CMK (cell line): ENCODE measurements at places on chromosomes 5 and 9.

DNA sequence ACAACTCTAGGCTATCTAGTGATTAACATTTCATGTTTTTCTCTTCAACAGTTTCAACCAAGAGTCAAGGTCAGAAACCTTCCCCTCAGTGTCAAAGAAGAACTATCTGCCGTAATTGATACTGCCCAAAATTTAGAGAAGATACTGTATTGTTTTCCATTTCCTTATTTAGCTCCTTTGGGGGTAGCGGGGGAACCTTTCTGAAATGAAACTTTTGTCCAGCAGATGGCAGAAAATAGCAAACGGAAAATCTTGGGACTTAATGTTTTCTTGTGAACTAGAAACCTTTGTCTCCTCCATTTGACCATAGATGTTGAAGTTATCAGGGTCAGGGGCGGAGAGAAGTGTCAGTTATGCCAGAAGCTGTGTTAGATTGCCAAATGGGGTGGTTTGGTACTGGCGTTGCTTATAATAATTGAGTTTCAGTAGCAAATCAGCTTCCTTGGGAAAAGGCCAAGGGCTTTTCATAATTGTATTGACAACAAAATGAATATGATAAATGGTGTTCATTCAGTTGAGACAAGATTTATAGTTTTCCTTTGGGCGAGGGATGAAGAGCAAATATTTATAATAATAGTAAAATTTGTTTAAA is 101.7 kb upstream of the TLX3 start:
- DNase-seq: no peak

- DNase-seq: no peak
Measured at GRCh38 chr9:20356403-20357036, 265.8 kb downstream of the MLLT3 start.

GRCh38 chr9:86734771-86735170 is 212.5 kb downstream of the GAS1 start:
- DNase-seq: no peak

- no peak for DNase-seq
Measured at GRCh38 chr5:112923148-112923917, 1.3 kb upstream of the REEP5 start.

DNA sequence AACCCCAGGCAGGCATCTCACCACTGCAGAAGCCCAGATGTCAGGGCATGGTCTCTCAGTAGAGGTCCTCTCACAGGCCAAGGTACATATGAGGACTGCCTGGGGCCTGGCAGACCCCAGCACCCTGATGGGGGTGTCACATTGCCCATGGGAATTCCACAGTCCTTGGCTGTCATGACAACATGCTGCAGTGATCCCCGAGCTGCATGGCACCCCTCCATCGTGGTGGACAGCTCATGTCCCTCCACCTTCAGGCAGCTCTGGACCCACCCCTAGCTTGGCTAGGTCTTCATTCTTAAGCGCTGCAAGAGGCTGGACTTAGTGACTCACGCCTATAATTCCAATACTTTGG is 74.1 kb upstream of the LRRTM2 start:
- no peak for DNase-seq
